Left colon (tissue), 2 donors: ENCODE measurements at places on chromosomes 6 and 20.
A peak's percentile ranks its signal among the peaks of the same experiment; 100 is the strongest.

DNA sequence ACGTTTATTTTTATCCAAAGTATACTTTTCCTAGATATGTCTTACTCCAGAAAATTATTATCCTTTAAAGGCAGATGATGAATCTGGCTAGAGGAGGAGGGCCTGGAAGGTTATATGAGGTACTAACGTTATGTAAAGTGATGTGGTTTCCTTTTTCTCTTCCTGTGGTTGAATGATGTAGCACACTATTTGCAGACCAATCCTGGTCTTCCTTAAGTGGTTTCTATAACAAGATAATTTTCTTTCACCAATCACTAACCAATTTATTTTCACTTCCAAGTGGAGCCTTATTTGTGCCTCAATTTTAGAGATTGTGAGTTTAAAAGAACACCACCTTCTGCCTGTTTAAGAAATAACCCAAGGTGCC is 154.6 kb upstream of the SOX4 start:
- no peak for DNase-seq

- DNase-seq, result no peak
These were observed at the start of gene SLC22A7 for GRCh38 chr6:43297644-43298564. SLC22A7 (plus strand) TSS chr6:43298260; CDS start chr6:43298359, 99 bp downstream.

- no peak for DNase-seq
These were observed 34.6 kb downstream of the SOX4 start for GRCh38 chr6:21628160-21628559.

DNA sequence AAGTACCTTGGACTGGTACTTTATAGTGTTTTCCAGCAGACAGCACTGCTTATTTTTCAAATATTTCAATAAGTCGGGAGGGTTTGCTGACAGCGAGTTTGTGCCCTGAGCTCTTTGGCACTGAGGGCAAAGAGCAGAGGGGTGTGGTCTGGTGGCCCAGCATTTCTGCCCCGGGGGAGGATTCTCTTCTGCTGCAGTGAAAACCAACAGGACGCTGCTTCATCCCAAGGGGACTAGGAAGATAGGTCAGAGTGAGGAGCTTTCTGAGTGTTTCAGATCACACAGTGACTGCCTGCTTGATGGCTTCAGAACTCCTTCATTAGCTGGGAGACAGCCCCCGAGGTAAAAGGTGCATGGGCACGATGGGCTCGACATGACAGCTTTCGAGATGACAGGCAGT is 8.6 kb downstream of the ULBP2 start:
- no peak for DNase-seq

- DNase-seq, result no peak
These were observed 36.4 kb downstream of the CSNK2A1 start for GRCh38 chr20:507006-507758.

DNA sequence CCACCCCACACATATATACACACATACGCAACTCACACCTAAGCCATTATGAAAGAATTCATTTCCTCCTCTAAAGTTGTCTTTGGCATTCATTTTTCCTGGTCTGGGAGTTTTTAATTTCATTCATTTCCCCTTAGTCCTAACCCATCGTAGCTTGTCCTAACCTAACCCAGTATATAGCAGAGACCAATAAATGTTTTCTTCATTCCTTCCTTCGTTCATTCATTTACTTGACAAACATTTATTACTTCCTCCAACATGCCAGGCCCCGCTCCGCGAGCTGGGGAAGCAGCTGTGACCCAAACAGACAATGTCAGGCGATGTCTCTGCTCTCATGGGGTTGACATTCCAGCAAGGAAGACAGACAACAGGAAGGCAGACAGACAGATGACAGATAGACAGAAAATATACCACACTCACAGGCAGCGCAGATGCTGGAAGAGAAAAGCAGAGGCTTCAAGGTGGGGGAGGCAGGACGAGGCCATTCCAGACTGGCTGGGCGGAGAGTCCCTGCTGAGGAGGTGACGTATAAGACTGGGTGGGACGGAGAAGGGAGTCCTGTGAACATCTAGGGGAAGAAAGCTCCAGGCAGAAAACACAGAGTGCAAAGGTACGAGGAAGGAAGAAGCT is 33.7 kb upstream of the SIRPA start:
- DNase-seq, result peak; percentile 72

GRCh38 chr6:116536216-116536621 is 9.3 kb downstream of the TRAPPC3L start:
- DNase-seq, result no peak
